Stimulated activated CD8-positive, alpha-beta memory T cell treated with anti-CD3 and anti-CD28 coated beads, Interleukin-15, amount 100 ng/mL, for 48 hours (primary cell): ENCODE measurements at places on chromosomes 4 and X.

GRCh38 chrX:9317176-9317575, 147.7 kb upstream of the TBL1X start:
- DNase-seq, result no peak

- no peak for DNase-seq
These were observed 91.1 kb upstream of the SMAD1 start for GRCh38 chr4:145390571-145390970.

- no peak for DNase-seq
These were observed 36.2 kb upstream of the PROM1 start for GRCh38 chr4:16119981-16120380.

GRCh38 chr4:108168671-108169523, at the start of gene LEF1:
TSS of gene LEF1 (minus strand) at chr4:108168932. CDS start at chr4:108167767, 1,165 bp downstream.
- peak; percentile 64 for DNase-seq

DNA sequence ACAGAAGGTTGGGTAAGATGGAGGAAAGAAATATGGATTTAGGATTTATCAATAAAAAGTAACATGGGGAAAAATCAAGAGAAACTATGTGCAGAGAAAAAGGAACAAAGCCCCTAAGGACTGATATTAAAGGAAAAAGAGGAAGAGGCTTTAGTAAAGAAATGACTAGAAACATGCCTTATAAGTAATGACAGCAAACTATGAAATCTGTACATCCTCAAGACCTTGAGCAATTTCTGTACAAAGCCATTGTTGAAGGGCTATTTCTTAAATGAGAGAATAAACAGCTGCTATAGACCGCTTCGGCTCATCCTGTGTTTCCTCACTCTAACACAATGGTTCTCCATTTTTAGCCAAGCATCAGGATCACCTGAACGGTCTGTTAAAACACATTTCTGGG, 180.3 kb upstream of the ATOH1 start:
- DNase-seq, result no peak

GRCh38 chrX:133337250-133337649, 78.0 kb downstream of the GPC4 start:
- DNase-seq, result no peak

DNA sequence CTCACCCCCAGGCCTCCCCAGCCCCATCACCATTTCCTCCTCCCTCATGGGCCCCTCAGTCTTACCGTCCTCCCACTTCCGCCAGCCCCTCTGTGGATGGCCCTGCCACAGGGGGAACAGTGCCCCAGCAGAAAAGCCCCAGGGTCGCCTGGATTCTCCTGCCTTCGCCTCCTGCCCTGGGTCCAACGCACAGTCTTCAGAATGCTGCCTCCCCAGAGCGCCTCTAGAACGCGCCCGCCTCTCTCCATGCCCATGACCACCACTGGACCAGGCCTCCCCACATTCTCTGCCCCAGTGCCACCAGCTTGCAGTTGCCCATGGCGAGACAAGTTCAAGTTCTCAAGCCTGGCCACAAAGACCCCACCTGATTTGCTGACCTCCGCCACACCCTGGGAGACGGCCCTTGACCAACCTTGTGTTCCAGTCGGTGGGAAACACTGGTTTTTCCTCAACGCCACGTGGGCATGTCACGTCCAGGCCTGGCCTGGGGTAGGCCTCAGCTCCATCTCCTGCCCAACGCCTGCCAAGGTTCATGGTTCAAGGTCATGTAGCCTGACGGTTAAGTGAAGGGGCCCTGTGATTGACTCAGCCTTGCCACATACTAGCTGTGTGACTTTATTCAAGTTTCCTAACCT, 634 bp upstream of the PLXNB3 start:
- DNase-seq, result no peak

DNA sequence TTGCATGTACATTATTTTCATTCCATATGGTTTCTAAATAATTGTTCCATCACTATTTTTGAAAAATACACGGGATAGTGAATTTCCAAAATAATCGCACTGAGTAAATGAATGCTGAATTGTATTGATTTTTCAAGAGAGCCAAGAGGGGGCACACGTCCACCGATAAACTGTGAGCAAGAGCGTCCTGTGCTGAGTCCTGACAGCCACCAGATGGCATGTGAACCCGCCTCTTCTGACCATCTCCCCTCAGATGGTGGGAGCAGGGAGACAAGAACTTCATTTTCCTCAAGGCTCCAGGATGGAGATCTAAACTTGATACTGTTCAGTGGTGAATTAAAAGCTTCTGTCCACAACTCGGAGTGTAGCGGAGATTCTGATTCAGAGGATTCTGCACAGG, 30.6 kb upstream of the IL9R start:
- DNase-seq, result peak; percentile 15

DNA sequence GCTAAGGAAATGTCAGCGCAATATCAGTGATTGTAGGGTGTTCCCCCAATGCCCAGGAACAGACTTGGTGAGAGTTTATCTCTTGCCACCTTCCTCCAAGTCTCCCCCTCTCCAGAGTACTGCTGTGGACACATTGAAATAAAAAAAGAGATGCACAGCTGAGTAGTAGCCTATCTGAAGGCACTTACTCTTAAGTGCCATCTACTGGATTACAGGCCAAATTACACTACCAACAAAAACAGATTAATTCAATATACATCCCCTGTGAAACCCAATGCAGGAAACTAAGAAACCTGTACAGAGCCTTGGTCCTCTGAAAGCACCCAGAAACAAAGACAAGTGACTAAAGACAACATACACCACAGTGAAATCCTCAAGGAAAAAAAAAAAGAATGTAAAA, 460.3 kb downstream of the ZIC3 start:
- no peak for DNase-seq

- no peak for DNase-seq
These were observed 14.8 kb downstream of the HOPX start for GRCh38 chr4:56666279-56666678.

DNA sequence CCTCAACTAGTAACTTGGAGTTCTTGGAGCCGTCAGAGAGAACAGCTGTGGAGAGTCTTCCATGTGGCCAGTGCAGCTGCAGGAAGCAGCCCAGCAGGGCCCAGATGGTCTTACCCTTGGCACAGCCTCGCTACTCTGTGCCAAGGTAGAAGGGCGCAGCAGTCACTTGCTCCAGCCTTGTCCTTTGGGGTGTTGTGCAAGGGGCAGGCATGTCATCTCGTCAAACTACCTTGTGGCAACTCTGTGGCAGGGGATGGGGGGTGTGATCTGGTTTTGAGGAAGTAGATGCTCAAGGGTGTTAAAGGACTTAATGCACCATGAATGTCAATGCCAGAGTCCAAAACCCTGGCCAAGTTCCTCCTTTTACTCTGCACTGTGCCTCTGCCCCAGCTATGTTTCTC, 34.2 kb upstream of the TBC1D14 start:
- no peak for DNase-seq

- no peak for DNase-seq
These were observed 1555.5 kb upstream of the IGFBP7 start for GRCh38 chr4:58665649-58666048.

GRCh38 chr4:96194993-96195392, 355.1 kb downstream of the PDHA2 start:
- DNase-seq, result no peak

GRCh38 chrX:21509912-21510311, 135.7 kb downstream of the CNKSR2 start:
- no peak for DNase-seq

DNA sequence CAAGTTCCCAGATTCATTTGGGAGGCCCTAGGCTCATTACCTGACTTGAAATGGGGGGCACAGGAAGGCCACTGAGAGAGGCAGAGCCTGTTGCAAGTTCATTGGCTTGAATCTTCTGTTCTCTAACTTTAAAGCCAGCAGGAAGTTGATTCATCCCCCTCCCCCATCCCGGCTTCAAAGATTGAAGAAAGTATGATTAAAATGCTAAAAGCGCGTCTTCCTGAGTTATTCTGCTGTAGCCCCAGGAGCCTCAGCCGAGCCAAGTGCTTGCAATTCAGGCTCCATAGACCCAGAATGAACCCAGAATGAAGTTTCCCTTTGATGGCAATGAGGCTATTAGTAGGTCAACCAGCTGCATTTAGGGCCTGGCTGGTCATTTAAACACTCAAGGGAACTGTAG, 14.7 kb downstream of the CHST7 start:
- no peak for DNase-seq
